ENCODE measurements at places on chromosomes 6 and 20.

DNA sequence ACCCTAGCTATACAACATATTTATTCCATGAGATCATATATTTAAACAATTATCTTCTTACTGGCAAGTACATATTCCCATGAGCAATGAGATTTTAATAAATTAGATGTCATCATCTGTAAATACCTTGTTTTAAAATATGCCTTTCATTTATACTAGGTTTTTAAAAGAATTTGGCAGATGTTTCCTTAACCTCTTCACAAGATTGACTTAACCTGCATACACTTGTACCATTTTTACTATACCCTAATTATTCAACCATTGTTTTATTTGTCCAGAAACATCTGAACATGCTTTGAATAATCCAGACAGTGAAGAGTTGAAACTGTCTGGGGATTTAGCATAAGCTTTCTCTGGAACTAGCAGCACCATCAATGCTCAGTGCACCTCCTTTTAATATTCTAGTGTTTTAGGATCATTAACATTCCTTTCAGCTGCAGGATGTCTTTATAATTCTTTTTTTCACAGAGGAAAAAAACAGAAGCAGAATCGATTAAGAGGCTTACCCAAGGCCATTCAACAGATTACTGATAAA lies 188.0 kb upstream of the TENT5A start:
- ATAC-seq, result no peak

GRCh38 chr20:23117738-23118137 lies 31.6 kb upstream of the CD93 start:
- ATAC-seq, result no peak

DNA sequence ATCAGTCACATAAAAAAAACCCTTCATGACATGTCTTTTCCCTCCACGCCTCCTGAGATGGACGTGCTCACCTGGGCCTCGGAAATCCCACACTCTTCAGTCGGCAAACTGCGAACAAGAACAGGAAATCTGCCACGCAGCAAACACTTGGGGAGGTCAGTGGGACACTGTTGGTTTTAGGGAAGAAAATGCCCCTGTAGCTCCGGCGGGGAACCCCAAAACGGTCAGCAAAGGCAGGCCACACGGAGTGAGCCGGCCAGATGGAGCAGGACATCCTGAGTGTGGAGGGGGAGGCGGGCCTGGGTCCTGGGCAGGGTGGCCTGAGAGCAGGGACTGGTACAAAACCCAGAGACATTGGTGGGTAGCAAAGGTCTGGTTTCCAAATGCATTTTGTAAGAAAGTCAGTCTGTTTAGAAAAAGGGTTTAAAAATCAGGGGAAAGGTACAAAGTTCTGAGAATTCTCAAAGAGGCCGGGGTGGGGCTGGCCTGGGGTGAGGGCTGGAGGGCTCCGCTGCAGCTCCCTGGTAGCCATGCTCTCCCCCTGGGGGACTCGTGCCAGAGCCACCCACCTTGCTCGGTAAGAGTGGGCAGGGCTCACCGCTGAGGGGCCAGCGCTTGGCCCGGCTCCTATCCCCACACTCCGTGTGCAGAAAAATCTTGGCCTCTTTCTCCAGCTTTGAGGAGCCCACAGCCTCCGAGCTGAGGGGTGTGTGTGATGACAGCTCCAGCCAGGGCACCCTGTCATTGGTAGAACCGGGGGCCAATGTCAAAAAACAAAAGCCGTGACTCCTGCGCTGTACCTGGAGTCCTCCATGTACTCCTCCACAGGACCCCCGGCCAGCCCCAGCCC lies 5.2 kb downstream of the SLC2A4RG start:
- no peak for ATAC-seq

DNA sequence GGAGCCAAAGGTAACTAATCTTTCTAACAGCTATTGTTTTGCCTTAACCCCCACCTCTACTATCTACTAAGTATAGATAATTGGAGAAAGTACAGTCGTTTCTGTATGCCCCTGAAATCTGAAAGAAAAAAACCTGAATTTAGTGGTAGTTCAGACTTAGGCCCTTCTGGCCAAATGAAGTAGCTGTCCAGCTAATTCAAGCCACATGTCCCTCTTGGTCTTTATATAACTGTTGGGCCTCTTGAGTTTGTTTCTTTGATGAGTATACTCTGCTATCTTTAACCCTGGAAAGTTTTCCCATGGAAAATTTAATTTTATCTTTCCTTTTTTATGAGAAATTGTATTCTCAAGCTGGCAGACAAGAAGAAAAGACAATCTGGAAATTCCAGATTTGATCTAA lies 73.0 kb upstream of the FAM8A1 start:
- ATAC-seq, result no peak

DNA sequence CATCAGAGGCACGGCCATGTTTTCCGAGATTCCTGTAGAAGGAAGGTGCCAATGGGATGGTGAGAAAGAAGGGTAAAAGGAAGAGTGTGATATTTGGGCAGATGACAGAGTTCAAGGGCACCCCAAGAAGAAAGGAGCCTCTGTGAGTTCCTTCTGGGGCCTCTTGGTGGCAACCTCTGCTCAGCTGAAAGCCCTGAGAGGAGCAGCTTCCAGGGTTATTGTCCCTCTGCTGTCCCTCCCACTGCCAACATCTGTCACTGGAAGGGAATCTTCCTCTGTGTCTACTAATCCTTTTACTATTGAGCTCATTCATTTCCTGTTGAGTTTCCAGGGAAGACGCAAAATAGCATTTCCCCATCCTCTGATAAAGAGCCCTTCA lies 40.0 kb upstream of the KCNK16 start:
- peak; percentile 39 for ATAC-seq

GRCh38 chr20:24977797-24978196 lies 14.8 kb downstream of the APMAP start:
- ATAC-seq, result no peak

- ATAC-seq, result no peak
Measured at GRCh38 chr6:27809067-27809938, 102.9 kb downstream of the OR2B2 start.

DNA sequence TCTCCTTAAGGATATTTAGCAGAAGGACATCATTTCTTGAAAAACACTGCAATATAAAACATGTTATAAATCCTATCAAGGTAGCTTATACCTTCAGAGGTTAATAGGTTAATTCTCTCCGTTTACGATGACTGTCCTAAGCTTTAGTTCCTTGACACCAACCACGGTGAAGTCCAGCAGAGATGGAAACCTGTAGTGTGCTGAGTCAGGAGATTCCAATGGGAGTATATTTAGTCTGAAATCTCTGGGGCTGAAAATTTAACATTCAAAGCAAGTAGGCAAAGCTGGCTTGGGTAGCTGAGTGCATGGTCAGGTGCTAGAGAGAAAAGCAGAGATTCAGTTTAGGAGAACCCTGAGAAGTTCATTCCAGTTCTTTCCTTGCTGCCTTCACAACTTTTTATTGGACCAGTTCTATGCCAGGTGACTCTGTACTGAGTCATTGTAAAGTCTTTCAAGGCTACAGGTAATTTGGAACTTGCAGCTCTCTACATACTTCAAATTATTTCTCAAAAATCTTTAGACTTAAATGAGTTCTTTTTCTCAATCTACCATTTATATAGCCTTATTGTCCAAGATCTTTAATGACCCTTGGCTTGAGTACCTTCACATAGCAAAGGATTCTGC lies 1009.4 kb upstream of the FLRT3 start:
- no peak for ATAC-seq

DNA sequence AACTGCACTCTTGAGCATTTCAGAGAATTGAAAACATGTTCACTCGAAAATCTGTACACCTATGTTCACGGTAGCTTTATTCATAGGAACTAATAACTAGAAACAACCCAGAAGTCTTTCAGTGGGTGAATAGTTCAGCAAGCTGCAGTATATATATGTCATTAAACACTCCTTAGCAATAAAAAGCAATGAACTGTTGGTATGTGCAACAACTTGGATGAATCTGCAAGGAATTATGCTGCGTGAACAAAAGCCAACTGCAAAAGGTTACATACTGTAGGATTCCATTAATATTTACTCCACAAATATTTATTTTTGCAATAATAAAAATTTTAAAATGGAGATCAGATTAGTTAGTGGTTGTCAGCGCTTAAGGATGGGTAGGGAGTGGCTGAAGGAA lies 22.1 kb upstream of the FKBP1A start:
- ATAC-seq, result no peak

- peak; percentile 55 for ATAC-seq
Measured at GRCh38 chr6:37033255-37033654, 27.8 kb downstream of the FGD2 start.

DNA sequence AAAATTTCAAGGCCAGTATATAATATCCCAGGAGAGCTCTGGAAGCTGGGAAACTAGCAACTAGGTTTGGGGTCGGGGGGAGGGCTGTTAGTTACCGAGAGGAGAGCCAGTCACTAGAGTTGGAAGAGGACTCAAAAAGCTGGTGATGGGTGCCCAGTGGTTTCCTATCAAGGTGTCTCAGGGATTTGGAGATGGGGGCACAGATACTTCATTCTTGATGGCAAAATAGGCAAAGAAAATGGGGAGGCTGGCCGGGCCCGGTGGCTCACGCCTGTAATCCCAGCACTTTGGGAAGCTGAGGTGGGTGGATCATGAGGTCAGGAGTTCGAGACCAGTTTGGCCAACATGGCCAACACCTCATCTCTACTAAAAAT lies 805 bp downstream of the PHF1 start:
- no peak for ATAC-seq

- ATAC-seq, result no peak
Measured at GRCh38 chr6:158684745-158685324, 35.0 kb downstream of the SYTL3 start.

DNA sequence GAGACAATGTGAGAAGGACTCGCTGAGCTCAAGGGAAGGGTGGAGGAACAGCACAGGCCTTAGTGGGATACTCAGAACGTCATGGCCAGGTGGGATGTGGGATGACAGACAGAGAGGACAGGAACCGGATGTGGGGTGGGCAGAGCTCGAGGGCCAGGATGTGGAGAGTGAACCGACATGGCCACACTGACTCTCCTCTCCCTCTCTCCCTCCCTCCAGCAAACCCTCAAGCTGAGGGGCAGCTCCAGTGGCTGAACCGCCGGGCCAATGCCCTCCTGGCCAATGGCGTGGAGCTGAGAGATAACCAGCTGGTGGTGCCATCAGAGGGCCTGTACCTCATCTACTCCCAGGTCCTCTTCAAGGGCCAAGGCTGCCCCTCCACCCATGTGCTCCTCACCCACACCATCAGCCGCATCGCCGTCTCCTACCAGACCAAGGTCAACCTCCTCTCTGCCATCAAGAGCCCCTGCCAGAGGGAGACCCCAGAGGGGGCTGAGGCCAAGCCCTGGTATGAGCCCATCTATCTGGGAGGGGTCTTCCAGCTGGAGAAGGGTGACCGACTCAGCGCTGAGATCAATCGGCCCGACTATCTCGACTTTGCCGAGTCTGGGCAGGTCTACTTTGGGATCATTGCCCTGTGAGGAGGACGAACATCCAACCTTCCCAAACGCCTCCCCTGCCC lies 1.7 kb downstream of the TNF start:
- ATAC-seq, result no peak

DNA sequence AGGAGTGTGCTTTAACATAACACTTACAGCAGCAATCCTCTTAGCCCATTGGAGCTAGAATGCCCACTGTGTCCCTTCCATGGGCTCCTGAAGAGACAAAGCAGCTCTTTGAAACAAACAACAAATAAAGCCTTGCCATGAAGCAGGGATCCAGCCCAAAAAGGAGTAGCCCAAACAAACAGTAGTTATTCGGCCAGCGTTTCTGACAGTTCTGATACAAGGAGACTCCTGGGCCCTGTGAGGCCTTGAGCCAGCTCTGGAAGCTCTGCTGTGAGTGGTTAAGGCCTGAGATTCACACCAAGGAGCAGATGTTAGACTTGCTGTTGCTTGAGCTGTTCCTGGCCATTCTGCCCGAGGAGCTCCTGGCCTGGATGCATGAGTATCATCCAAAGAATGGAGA lies 16.9 kb upstream of the ZSCAN16 start:
- ATAC-seq, result no peak

DNA sequence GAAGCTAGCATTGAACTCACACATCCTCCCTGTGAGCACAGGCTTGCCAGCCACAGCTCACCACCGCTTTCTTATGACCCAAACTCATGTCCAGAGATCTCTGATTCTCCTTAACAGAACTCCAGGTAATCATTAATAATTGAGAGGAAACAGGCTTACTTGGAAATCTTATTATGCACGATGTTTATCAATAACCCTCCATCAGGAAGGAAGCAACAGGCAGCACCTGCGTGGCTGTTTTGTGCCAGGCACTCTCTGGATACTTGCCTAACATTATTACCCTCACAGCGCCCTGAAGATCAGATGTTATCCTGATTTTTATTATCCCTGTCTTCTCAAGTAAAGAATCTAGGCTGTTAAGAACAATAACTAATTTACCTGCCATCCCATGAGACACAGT lies 306.6 kb downstream of the PRKN start:
- no peak for ATAC-seq

DNA sequence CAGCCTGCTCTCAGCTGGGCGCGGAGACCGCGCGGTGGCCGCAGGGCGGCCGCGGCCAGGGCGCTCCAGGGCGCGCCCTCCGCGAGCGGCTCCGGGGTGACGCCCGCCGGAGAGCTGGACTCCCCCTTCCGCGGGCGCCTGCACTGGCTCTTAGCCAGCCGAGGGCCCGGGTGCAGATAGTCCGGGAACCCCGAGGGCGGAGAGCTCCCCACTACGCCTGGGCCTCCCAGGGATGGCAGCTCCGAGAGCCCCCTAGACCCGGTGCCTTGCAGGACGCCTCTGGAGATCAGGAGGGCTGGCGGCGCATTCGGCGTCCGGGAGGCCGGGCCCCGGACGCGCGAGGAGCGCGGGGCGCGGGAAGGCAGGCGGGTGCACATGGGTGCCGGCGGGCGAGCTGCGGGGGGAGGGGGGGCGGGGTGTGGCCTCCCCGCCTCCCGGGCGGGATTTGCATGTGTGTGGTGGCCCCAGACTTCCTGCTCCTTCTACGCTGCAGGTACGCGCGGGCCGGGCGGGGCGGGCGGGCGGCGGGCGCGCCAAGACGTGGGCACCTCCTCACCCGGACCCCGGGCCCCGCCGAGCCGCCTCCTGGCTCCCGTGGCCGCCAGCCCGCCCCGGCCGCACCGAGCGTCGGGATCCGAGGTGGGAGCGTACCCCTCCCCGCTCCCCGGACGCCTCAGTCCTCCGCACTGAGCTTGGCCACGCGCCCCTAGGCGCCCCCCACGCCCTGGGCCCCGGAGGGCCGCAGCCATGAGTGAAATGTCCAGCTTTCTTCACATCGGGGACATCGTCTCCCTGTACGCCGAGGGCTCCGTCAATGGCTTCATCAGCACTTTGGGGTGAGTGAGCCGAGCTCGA lies at the start of gene ITPR3:
Gene ITPR3, plus strand, starts transcription at position 467 of the 855 bp plus-strand sequence. Its CDS starts 281 bp downstream, at position 748.
- ATAC-seq, result peak; percentile 80

GRCh38 chr20:34663213-34663943 lies 13.5 kb downstream of the PIGU start:
- ATAC-seq, result no peak

DNA sequence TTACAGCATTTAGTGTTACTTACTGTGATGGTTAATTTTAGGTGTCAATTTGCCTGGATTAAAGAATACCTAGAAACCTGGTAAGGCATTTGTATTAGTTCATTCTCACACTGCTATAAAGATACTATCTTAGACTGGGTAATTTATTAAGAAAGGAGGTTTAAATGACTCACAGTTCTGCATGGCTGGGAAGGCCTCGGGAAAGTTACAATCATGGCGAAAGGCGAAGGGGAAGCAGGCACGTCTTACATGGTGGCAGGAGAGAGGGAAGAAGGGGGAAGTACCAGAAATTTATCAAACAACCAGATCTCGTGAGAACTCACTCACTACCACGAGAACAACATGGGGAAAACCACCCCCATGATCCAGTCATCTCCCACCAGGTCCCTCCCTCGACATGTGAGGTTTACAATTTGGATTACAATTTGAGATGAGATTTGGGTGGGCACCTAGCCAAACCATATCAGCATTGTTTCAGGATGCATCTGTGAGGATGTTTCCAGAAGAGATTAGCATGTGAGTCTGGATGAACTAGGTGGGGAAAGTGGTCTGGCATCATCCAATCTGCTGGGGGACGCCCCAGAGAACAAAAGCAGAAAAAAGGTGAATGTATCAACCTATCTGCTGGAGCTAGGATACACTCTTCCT lies 76.8 kb downstream of the MKKS start:
- no peak for ATAC-seq
